ENCODE measurements at places on chromosomes 6 and 20.

GRCh38 chr20:38196592-38196991, 31.5 kb upstream of the TGM2 start:
- DNase-seq = no peak

- DNase-seq = no peak
Observed at GRCh38 chr20:9439806-9440205, 74.6 kb upstream of the LAMP5 start.

- DNase-seq = peak; percentile 54
Observed at GRCh38 chr6:169723200-169723909, 945 bp downstream of the PHF10 start.

DNA sequence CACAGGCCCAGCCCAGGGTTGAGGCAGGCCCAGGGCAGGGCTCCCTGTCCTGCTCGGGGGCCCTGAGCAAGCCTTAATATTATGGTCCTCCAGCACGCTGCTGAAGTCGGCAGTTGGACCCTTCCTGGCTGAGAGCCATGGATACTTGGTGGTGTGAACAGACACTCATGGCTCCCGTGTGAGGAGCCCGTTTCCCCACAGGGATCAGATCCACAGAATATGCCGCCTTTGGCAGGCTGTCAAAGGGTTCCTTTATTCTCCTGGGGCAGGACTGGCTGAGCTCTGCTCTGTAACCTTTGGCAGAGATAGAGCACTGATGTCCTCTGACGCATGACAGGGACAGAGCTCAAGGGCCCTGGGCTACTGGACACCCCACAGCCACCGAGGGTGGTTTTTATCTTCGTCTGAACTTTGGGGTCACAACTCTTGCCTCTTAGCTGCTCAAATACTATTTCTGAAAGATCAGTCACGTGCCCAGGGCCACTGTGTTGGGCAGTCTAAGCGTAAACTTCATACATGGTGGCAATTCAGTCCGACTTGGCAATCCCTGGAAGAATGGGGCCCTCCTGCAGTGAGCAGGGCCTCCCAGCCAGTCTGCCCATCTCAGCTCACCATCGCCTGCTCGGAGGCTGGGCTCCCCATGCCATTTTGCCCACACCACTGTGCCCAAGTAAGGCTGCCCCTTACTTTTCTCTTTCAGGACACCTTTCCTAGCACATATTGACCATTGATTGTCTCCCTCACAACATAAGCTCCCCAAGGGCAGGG, 49.1 kb downstream of the TTI1 start:
- no peak for DNase-seq

DNA sequence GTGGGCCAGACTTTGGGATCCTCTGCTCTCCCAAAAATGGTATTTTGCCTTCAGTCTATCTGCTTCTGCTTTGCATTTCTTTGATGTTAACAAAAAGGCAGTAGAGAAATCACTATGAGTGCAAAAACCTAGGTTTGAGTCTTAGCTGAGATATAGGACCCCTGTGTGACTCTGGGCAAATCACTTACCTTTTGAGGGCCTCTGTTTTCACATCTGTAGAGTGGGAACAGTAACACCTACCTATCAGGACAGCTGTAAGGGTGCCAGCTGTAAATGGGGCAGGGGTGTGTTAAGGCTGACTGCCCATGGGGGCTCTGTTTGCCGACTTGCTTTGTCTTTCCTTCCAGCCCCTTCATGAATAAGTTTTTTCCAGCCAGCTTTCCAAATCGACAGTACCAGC, 30.4 kb downstream of the HM13 start:
- DNase-seq = no peak

DNA sequence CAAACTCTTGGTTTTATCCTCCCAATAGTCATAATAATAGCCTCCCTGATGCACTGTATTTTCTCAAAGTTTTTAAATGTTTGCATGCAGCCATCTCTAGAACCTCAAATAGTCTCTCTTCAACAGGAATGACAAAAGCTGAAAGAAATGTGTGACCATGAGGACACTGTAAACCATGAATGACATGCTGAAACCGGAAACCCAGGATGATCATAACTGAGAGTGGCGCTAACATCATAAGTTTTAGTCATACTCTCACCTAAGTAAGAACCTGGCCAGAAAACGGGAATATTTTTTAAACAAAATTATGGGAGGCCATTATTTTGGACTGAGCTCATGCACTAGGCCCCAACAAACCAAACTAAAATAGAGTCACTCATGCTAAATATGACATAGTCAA, 278.4 kb upstream of the STXBP5 start:
- DNase-seq = no peak

GRCh38 chr20:49993301-49993751, 10.5 kb downstream of the SNAI1 start:
- no peak for DNase-seq

GRCh38 chr6:137776786-137777686, 90.0 kb upstream of the TNFAIP3 start:
- DNase-seq = no peak

DNA sequence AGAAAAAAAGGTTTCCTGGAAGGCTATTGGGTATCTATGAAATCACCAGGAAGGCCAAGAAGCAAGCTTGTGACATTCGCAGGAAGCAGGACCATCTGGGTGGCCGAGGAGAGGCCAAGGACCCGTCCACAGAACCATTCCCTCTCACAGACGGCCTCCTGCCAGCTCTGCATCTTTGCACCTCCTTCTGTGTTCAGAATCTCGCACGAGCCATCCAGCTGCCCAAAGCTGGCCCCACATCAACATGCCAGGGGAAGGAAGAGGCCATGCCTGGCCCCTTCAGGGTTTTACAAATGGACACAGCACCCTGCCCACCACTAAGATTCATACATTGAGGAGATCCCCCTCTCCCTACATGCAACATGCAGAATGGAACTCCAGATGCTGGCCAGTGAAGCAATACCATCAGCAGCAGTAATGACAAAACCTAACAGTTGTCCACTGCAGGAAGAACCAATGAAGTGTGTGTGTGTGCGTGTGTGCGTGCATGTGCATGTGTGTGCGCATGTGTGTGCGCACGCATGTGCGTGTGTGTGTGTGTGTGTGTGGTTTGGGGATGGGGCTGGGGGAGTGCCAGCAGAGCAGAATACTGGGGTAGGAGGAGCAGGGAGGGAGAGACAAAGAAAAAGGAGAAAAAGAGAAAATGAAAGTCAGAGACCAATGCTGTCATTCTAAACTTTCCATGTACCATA, 184.2 kb upstream of the FOXQ1 start:
- DNase-seq = no peak

GRCh38 chr6:3196770-3197169, 30.7 kb downstream of the TUBB2B start:
- no peak for DNase-seq

DNA sequence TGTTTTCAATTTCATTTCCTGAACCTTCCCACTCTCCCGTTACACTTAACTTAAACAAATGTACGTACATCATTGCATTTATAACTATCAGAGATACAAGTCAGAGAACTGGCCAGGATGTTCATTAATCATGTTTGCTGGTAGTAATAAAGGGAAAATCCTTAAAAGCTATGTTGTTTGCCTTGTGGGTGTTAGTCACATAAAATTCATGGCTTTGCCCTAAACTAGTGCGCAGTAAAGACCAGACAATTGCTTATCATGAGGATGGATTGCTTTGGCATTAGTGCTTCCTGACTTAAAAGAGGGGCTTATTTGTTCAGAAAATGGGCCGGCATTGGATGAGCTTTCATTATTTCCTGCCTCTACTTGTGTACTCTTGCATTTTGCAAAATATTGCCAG, 1037.3 kb upstream of the FLRT3 start:
- no peak for DNase-seq

GRCh38 chr6:10837009-10837621, 1.2 kb downstream of the MAK start:
- DNase-seq = no peak

GRCh38 chr6:35052694-35053565, 88.2 kb downstream of the TCP11 start:
- no peak for DNase-seq

GRCh38 chr6:29531668-29532067, 27.9 kb downstream of the UBD start:
- DNase-seq = no peak

DNA sequence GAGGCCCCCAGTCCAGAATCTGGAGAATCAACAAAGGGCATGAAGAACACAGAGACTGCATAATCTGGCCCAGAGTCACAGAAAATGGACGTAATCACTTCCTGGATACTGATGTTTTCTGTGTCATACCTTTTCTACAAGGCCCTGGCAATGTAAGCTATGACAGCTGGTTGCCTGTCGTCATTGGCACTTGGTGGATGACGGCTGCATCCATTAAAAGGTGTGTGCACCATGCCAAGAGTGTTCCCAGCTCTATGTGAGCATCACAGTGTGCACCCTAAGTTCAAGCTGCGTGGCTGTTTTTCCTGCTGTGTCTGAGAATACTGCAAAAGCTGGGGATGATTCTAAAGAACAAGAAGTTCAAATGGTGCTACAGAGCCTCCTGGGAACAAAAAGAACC, 275.2 kb upstream of the CNR1 start:
- no peak for DNase-seq
